ENCODE measurements at places on chromosomes 2 and 18.
A peak's percentile ranks its signal among the peaks of the same experiment; 100 is the strongest.

GRCh38 chr2:152278526-152278925, 56.4 kb upstream of the FMNL2 start:
- peak; percentile 57 for DNase-seq

- DNase-seq: no peak
Observed at GRCh38 chr18:34993289-34993688, 47.9 kb upstream of the MAPRE2 start.

GRCh38 chr18:332721-333510, 65.1 kb upstream of the THOC1 start:
- peak; percentile 70 for DNase-seq

GRCh38 chr2:220665108-220665471, 907.0 kb downstream of the EPHA4 start:
- DNase-seq: no peak

- no peak for DNase-seq
Observed at GRCh38 chr2:127589841-127590240, 54.4 kb downstream of the MYO7B start.

GRCh38 chr2:182636699-182637098, 79.4 kb upstream of the DNAJC10 start:
- DNase-seq: no peak

DNA sequence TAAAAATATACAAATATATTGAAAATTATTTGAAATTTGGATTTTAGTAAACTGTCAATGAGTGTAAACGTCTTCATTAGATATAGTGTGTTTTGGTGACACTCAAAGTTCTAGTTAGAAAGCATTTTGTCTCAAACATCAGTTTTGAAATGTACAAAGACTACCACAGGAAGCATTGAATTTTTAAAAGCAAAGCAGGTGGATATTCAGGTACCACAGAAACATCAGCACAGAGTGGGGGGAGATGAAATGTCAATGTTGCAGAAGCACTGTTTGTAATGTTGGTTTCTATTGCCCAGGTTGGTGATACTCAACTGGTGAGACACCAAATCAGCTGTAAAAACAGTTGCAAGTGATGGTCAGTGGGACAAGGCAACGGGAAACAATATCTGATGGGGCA, 136.5 kb upstream of the ITGA4 start:
- DNase-seq: no peak

- DNase-seq: no peak
Observed at GRCh38 chr2:160295519-160296207, 95.6 kb upstream of the ITGB6 start.

DNA sequence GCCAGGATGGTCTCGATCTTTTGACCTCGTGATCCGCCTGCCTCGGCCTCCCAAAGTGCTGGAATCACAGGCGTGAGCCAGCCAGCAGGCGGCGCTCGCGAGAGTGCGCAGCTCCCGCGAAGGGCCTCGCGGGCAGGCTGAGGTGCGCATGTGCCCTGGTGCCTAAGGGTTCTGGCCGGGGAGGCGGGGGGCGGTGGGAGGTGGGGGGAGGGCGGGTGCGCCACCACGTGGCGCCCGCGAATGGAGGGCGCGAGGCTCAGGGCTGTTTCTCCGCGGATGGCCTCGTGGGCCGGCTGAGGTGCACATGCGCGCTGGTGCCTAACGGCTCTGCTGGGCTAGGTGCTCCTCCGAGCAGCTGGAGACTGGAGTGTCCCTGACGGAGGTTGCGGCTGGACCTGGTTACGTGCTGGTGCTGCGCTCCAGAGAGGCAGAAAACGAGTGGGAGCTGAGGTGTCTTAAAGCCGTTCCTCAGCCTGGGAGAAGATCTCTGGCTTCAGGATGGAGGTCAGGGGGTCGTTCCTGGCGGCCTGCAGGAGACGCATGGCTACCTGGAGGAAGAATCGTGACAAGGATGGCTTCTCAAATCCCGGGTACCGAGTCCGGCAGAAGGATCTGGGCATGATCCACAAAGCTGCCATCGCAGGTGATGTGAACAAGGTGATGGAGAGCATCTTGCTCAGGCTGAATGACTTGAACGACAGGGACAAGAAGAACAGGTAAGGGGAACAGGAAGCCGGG, at the start of gene ANKRD62:
ANKRD62 (plus strand) TSS at position 324 of the 738 bp plus-strand sequence; CDS start at position 499, 175 bp downstream.
- DNase-seq: no peak

DNA sequence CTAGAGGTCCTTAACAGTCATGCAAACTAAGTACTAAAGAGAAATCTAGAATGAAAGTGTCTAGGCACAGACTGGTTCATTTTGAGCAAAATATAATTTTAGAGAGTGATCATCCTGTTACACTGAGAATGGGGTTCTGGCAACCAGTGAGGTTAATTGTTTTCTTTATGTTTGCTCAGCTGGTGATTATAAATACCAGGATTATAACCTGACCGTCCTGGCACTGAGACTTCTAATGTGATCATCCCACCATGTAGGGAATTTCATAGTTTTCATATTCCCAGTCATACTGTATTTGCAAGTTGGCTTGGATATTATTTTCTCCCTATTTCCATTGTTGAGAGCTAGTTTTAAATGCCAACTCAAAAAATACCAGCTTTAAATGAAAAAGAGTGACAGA, 852.5 kb upstream of the LRATD1 start:
- no peak for DNase-seq

- DNase-seq: no peak
Observed at GRCh38 chr2:165778187-165778556, 15.9 kb downstream of the GALNT3 start.

DNA sequence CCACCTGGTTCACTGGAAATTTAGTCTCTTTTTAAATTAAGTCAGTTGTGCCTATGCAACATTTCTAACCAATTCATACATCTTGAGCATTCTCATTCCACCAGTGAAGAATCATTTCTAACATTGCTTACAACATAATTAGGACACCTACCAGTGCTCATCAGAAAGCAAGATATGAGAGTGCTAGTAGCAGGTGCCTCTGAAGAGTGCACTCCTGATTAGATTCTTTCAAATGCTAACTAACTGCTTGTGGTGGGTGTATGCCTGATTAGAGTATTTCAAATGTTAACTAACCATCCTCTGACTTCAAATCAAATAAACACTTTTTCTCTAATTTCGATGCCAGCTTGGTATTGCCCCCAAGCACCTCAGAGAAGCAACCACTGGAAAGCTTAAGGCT, 124.3 kb upstream of the DNAJC10 start:
- DNase-seq: no peak

DNA sequence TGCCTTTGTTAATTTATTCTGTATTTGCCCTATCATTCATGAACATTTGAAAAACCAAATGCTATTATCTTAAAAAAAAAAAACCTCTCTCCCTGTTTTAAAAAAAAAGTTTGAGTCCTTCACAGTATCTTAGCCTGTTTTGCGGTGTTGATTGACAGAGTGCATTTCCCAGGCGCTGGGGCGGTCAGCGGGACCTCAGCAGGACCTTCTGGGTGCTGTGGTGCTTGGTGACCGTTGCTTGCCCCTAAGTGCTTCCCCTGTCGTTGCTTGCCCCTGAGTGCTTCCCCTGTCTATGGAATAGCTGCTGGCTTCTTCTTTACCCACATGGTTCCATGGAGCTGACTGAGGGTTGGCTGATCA, 12.1 kb downstream of the ATP6V1C2 start:
- DNase-seq: no peak

GRCh38 chr18:320155-320554, 52.3 kb upstream of the THOC1 start:
- DNase-seq: no peak

DNA sequence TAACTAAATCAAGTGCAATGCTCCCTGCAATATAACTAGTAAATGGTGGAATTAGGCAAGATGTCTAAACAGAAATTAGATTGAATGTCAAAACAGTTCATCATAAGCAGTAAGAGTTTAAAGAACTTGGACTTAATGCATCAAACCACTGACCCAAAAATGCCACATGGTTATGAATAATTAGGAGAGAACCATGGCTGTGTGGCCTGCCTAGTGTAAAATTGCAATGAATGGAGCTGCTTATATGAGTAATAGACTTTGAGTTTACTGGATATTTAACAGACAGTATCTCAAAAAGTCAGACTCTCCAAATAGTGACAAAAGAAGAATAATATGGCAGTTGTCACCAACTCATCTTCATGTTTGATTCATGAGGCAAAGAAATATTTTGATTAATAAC, 101.6 kb upstream of the COL5A2 start:
- peak; percentile 64 for DNase-seq

DNA sequence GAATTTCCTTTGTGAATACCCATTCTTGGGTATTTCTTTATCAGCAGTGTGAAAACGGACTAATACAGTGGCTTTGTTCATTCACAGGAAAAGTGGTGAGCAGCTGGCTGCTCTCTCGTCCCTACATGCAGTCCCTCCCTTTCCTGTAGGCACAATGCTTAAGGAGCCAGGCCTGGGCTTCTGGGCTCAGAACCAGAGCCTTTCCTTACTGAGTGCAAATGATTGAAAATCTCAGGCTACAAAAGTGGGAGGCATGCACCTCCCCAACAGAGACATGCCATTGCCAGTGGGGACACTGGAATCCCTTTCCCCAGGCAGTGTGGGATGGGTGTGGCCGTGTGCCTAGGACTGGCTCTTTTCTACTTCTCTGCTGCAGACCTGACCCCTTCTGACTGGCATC, 61.3 kb downstream of the MCFD2 start:
- DNase-seq: no peak

DNA sequence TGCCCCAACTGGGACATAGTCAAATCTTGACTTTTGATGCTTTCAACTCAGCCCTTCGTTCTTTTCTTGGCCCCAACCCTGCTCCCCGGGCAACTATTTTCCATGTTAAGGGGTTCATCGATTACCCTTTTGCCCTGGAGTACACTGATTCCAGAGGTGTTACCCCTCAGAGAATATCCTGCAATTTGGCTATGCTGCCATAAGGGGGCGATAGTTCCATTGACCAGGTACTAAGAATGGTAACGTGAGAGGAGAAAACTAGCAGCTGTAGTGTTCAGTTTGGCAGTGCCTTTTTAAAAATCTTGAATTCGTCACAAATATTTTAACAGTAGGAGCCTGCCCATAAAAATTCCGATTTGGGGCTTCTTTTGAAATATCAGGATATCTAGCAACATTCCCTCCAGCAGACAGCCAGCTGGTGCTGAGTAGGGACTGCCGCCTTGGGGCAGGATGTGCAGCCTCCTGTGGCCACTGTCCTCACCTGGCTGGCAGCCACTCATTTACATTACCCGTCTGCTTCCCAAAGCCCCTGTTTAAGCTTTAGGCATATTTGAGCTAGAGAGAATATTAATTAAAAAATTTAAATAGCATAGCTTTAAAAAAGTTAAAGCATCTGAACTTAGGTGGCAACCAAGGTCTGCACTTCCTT, 146.3 kb upstream of the SKOR2 start:
- no peak for DNase-seq

GRCh38 chr2:8484502-8485283, 197.2 kb upstream of the ID2 start:
- DNase-seq: no peak

DNA sequence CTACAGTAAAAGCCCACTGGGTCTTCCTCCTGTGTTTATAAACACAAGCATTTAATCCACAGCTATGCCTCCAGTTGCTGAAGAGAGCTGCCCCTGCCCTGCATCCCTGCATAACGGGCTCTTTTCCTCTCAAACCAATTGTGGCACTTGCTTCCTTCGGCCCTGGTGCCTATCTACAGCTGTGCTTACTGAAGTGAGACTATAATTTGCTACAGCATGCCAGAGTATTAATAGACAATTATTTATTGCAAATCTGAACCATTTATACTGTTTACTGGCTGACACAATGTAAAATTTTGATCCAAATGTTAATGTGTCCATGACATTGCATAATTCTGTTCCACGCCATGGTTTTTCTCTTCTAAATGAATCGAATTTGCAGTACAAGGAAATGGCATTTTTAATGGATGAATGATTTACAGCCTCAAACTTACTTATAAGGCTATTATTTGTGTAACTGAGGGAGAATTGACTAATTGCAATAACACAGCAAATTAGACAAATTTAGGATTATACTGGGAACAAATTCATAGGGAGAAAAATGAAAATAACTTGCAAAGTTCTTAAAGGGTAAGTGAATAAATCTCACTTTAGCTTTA, 457.0 kb upstream of the HNRNPA3 start:
- no peak for DNase-seq

- no peak for DNase-seq
Observed at GRCh38 chr2:68839260-68839833, 31.9 kb downstream of the BMP10 start.

DNA sequence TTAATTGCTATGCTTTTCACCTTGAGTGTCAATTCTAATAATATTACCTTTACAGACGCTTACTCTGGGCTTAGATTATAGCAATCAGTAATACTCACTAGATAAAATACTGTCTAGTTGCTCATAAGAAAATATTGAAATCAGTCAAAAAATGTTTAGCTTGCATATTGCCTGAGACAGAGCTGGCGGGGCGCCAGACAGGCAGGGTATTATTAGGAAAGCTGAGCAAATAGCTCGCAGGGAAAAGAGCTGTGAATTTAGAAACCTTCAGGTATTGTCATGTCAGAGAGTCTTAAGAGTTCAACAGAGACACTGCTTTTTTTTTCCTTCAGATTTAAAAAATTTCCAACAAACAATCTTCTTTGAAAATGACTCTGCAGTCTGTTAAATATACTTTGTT, 118.4 kb downstream of the MEIS1 start:
- no peak for DNase-seq

DNA sequence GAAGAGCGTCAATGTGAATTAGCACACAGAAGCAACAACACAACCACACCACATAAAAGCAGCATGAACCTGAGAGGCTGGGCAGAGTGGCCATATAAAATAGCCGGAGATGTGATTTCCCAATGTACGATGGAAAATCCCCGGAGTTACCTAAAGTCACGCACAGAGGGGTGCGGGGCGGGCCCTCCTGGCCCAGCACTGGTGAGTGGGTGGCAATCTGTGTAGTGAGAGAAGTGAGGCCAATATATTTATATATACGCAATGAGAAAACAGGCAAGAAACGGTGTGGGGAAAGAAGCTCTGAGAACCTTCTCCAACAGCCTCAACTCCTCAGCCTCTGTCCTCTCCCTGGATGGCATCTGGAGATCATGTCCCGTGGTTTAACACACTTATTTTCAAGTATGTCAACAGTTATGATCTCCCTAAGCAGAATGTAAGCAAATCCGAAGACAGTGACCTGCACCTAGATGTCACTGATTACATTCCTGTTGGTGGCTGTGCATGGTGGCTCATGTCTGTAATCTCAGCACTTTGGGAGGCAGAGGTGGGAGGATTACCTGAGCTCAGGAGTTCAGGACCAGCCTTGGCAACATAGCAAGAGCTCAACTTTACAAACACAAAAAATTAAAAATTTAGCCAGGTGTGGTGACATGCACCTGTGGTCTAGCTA, 41.6 kb downstream of the CRACDL start:
- no peak for DNase-seq
